ENCODE measurements at places on chromosomes 7 and 10.
A peak's percentile ranks its signal among the peaks of the same experiment; 100 is the strongest.

GRCh38 chr7:139981511-139981895, 81.2 kb downstream of the PARP12 start:
- no peak for DNase-seq

DNA sequence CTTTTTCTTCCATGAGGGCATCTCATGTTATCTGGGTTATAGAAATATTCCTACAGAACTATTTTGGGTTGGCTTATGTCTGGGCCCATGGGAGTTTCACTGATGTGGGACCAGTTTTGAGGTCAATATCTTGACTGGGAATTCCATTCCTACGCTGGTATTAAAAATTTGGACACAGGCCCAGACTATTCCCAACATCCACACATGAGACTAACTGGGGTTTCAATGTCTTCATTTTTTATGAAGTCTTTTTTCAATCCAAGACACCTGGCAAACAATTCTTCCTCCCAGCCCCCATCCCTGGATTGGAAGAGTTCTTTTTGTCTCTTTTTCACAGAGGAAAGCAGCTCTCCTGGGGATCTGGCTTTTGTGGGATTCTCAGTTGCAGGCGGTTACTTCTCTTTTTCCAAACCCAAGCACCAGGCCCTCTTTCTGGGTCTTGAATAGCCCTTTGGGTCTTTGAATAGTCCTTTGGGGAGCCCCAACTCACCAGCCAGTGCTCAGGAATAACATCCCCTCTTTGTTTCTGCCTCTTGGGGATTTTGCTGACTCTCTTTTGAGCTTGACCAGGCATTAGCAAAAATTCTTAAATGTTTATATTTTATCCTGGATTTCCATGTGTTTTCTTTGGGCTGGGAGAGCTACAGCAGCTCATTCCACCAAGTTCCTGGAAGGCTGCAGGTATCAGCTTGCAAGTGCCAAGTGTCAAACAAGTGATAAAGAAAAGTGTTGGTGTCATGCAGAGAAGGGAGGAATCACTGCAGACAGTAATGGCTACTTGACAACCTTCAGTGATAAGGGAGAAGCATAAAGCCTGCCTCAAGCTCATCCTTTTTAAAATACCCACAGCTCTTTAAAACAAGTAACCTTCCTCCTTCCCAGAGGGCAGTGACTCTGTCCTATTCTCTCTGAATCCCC, 234.3 kb downstream of the ADAM12 start:
- DNase-seq, result no peak

GRCh38 chr10:1738950-1739349, 1.6 kb upstream of the ADARB2 start:
- DNase-seq, result no peak

DNA sequence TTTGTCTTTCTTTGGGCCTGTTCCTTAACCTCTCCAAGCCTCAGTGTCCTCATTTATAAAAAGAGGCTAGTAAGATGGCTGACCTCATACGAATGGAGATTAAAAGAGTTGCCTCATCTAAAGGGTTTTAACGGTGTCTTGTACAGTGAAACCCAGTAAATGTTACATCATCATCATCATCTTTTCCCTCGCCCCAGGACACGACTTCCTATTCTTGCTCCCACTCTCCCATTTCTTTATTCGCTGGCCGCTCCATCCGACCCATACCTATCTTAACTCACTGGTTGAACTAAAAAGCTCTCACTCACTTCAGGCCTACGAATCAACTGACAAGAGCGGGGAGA, 554 bp downstream of the FRA10AC1 start:
- DNase-seq, result peak; percentile 4

DNA sequence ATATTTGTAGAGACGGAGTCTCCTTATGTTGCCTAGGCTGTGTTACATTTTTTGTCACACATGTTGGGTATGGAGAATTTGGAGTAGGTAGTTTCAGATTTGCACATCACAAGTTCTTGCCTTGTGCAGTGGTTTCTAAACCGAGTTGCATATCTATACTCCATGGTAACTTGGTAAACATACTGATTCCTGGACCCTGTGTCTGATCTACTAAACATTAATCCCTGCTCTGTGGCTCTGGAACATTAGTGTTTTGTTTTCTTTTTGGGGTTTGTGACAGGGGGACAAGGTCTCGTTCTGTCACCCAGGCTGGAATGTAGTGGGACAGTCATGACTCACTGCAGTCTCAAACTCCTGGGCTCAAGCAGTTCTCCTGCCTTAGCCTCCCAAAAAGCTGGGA, 24.7 kb downstream of the AUTS2 start:
- no peak for DNase-seq

DNA sequence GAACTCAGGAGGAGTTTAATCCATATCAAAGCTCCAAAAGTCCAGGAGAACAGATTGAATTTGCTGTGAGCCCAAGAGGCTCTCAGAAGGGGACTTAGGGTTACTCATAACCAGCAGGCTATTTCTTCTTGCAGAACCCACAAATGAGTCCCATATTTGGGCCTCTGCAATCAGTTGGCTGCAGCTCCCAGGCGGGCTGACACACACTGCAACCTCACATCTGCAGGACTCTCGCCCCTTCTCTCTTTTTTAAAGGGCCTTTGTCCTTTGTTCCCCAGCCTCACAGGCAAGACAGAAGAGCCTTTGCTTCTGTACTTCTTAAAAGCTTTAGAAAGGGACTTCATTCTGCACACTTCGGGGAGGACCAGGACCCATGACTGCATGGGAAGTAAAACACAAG, 26.7 kb downstream of the CREB3L2 start:
- no peak for DNase-seq

- DNase-seq, result no peak
Observed at GRCh38 chr7:34074421-34074820, 169.1 kb downstream of the BMPER start.

DNA sequence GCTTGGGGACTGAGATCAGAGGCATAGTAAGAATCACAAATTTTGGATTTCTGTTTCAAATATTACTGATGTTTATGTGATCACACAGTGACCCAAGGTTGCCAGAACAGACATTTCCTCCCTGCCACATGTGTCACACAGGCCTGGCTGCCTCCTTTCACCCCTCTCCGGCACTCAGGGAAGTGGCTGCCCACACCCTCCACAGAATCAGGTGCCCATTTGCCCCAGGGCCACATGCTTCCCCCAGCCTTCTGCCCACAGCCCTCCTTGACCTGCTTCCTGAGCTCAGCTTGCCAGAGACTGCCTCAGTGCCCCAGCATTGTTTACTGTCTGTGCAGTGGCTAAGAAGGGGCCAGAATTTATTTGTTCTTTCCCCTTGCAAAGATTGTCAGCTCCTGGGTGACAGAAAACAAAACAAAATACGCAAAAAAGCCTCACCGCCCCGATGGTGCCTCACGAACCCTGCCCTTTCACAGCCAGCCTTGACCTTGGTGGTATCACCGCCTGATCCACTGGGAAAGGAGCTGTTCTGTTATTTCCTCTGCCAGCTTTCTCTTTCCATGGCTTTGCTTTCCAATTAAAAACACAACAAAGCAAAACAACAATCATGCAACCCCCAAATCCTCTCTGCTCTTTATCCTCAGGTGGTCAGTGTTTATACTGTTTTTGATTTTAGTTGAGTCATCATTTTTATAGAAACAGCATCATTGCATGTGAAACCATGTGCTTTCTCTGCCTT, 52.8 kb downstream of the CHN2 start:
- DNase-seq, result no peak

- no peak for DNase-seq
Observed at GRCh38 chr7:12620371-12620770, 49.9 kb downstream of the SCIN start.

DNA sequence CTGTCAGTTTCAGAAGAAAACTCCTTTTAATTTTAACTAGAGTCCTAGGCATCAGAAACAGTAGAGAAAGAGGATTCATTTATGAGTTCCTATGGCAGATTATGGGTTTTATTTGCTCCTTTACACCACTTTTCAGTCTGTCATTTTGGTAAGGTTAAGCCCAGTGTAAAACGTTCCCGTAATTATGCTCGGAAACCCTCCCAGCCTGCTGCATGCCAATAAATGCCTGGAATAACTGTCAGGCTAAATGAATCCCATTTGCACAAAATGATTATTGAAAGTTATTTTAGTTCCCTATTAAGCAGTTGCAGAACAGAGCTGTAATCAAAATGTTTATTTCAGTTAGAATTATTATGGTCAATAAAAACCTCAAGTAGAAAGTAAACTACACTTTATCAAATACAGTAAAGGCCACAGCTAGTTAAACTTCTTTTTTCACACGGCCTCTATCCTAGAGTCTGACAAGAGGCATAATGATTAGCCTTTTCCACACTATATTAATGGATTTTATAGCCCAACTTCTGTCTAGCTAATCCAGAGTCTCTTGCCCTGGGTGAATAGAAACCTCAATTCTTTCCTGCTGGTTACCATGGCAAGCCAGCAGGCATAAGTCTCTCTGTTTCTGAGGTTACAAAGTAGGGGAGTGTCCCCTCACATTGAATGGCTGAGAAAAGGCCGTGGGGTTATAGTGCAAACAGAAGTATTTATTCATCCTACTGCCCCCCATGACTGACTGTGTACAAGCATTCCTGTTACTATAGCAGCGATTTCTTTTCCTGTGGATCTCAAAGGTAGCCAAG, 80.8 kb upstream of the NPVF start:
- no peak for DNase-seq

GRCh38 chr7:28316489-28316888, 95.8 kb upstream of the CREB5 start:
- DNase-seq, result no peak

DNA sequence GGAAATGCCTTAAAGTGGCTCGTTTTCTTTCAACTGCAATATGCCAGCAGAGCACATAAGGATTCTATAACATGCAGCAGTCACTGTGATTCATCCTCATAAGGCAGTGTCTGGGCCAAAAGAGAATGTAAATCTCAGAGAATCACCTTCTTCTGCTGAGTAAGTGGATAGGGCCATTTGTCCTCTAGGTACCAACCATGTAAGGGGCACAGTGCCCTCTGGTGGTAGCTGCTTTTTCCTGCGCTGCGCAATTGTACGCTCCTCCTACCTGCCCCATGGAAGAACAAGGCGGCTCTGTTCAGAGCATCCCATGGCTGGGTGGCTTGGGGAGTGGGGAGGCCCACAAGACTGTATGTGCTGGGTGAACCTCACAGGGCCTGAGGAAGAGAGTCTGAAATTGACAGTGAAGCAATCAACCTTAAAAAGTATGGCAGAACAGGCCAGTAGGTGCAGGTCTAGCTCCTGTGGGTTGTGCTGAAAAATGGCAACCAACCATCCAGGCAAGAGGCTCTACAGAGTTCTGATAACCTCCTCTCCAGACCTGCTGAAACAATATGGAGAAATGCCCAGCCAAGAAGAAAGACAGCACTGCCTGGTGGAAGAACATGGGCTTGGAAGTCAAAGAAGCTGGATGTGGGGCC, 78.6 kb upstream of the C10orf90 start:
- DNase-seq, result peak; percentile 53

GRCh38 chr10:26468700-26469099, 30.6 kb downstream of the APBB1IP start:
- no peak for DNase-seq

DNA sequence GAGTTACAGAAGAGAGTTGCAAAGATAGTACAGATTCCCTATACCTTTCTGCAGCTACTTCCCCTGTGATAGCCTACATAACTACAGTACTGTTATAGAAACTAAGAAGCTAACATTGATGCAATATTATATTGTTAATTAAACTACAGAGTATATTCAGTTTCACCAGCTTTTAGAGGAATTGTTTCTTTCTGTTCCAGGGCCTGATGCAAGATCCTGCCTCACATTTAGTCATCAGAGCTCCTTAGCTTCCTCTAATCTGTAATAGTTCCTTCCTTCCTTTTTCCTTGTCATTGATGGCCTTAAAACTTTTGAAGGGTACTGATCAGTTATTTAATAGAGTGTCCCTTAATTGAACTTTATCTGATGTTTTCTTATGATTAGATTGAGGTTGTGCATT, 56.8 kb downstream of the SDHAF3 start:
- DNase-seq, result no peak

DNA sequence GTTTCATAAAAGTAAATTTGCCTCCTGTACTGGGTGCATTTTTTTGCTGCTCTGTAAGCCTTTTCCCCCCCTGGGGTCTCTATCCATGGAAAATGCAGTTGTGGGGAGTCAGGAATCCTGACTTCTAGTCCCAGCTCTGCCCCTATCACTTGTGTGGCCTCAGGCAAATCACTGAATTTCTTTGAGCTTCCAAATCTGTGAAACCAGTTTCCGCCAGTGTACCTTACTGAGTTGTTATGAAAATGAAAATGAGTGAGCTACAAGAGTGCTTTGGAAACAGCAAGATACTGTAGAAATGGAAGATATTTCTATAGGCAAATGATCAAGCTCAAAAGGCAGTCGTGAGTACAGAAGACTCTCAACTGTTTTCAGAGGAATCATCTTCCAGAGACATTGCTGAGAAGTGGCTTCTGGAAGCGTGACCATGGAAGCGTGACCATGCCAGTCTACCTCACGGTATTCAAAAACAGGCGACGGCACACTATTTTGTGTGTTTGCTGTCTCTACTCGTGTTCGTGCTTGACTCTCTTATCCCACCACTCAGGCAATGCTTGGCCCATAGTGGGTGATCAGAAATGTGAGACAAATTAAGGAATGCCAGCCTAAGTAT, 107.4 kb downstream of the ATXN7L1 start:
- no peak for DNase-seq

- no peak for DNase-seq
Observed at GRCh38 chr7:75962607-75963380, 31.6 kb downstream of the TMEM120A start.

DNA sequence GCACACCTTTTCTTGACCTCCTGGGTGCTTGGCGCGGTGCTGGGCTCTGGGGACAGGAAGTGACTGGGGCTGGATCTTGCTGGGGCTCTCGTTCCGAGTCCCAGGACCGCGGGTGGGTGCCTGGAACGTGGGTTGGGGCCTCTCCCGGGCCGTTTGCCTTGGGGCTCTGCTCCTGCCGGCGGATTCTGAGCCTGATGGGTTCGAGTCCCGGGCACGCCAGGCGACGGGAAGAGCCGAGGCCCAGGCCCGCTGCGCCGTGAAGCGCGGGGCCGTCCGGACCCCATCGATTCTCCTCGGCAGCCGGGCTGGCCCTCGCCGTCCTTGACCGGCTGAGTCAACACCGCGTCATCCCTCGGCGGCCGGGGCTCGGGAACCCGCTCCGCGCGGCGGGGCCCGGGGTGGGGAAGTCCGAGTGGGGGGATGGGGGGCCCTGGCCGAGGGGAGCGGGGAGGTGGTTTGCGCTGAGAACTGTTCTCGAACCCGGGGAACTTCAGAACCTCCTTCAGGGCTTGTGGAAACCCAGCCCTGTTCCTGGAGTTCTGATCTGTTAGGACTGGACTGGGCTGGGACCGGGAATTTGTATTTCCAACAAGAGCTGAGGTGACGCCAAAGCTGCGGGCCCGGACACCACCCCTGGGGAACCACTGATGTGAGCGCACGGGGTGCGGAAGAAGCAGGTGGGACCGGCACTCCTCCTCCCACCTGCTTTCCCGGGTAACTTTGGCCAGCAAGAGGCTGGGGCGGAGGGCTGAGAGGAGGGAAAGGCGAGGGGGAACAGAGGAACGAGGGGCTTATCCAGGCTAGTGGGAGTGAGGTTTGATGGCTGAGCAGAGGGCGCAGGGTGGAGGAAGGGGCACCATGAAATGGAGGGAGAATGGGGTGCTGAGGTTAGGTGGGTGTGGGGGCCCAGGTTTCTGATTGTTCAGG, 6.2 kb downstream of the HHEX start:
- DNase-seq, result no peak

- no peak for DNase-seq
Observed at GRCh38 chr7:43496596-43496995, 86.3 kb upstream of the STK17A start.

GRCh38 chr10:92822060-92822634, 26.2 kb upstream of the EXOC6 start:
- peak; percentile 77 for DNase-seq

Measured in non-pigmented ciliary epithelial cell (primary cell).